ENCODE measurements at places on chromosomes 11 and 22.

DNA sequence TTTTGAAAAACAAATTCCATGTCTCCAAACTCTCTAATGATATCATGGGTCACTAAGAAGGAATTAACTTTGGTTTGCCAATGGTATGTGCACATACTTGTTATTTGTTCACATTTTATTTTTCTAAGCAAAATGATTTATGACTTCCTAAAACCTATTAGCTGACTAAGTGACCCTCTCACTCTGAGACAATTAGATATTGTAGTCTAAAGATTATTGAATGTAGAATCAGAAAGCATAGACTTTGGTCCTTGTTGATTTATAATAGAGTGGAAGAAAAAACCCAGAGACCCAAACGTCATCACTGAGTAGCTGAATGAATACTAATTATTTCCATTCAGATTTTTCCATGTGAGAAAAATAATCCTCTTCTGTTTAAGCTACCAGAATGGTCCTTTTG, 243.5 kb upstream of the ANO3 start:
- no peak for DNase-seq

- DNase-seq = no peak
These were observed 787 bp downstream of the SMDT1 start for GRCh38 chr22:42080287-42080686.

DNA sequence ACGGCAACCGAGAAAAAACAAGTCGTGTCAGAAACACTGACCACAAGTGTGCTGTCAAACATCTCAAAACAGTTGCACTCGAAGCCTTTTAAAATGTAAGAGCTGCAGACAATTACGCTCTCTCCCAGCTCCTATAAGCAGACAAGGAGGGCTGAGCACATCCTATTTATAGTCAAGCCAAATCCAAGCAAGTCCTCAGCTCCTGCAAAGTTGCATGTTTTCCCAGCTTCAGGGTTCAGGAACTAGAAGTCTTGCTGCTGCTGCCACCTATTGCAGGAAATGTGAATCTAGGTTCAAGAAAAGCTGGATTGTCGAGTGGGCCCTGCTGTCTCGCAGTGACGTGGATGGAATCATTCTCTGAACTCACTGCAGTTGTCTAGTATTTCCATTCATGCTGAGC, 15.5 kb downstream of the EFCAB6 start:
- no peak for DNase-seq

GRCh38 chr11:60788401-60789125, 3.4 kb downstream of the MS4A10 start:
- no peak for DNase-seq

GRCh38 chr11:106961048-106961447, 57.2 kb downstream of the GUCY1A2 start:
- DNase-seq = no peak

GRCh38 chr11:33109294-33109895, 51.9 kb downstream of the CSTF3 start:
- no peak for DNase-seq

DNA sequence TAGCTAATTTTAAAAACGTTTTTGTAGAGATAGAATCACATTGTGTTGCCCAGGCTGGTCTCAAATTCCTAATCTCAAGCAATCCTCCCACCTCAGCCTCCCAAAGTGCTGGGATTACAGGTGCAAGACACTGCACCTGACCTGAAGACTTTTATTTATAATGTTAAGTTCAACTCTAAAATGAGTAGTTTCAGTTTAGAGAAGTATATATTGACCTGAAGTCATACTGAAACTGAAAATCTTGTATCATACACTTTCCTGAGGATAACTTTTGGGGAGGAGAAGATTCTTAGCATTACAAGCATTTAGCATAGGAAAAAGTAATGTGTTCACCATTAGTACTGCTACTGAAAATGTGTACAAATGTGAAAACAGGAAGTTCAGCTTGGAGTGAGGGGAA, 249.3 kb downstream of the CASP12 start:
- DNase-seq = no peak
